ENCODE measurements at places on chromosomes 12 and 14.

DNA sequence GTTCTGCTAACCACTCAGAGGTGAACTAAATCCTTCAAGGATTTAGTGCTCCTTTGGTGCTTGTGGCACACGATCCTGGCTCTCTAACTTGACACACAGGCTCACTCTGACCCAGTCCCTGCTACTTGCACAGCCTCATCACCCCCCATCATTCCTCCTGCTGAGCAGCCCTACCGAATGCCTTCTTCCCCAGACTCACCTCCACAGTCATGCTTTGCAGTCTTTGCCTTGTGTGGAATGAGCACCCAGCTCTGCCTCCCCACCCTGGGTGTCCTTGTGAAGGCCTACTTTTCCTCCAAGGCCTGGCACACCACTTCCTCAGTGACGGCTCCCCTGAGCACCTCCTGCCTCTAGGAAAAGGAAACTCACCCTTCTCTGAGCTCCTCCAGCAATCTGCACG, 7.9 kb upstream of the TINF2 start:
- no peak for DNase-seq

GRCh38 chr14:89284333-89285058, 132.5 kb downstream of the FOXN3 start:
- no peak for DNase-seq

DNA sequence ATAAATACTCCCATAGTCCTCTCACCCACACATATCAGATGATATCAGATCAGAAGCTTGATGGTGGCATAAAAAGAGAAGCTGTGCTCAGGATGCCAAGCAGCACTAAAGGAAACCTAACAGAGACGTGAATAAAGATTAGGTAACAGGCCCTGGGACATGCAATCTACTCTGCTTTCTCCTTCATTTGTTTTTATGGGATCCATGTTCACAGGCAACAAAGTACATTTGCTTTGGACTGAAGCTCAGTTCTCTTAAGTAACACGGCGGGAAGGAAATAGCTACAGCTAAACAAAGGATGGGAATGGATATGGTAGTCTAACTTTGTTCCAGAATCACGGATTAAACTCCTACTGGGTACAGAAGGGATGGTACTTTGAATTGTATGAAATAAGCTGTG, 119.5 kb downstream of the TTC7B start:
- DNase-seq, result no peak

DNA sequence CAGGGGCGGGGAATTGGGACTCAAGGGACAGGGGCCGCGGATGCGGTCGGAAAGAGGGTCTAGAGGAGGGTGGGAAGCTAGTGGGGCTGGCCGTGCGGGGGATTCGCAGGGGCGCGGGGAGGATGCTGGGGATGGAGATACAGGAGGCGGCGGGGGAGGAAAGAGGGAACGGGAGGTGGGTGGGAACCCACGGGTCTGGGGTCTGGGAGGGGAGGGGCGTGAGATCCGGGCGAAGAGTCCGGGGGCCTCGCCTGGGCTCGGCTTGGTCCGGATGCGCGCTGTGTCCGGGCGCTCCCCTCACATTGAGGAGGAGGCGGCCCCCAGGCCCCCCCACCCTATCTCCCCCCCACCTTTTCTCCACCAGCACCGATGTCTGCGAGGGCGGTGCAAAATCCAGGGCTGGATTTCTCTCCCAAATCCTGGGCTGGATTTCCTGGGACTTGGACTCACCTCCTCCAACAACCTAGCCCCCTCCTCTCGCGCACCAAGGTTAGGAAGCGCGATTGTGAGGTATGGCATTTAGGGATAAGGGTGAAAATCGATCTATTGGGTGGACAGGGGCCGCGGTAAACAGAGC, at the start of gene AGAP2:
Gene AGAP2 (minus strand): TSS at position 82 of the 577 bp plus-strand sequence. CDS start 496 bp downstream, outside the sequence.
- DNase-seq, result no peak

DNA sequence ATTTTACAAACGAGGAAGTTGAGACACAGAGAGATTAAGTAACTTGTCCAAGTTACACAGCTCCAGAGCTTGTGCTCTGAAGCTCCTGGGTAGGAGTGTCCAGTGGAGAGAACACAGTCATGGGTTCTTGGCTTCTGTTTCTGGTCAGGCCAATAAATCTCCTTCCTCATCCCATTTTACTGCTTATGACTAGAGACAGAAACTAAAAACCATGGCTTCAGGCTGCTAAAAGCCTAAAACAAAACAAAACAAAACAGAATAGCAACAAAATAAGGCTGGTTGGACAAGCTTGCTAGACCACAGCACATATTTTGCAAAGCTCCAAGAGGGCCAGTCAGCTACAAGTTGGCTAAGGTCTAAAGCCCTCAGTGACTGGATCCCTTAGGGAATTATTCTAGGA, 49.8 kb downstream of the PTGER2 start:
- no peak for DNase-seq

DNA sequence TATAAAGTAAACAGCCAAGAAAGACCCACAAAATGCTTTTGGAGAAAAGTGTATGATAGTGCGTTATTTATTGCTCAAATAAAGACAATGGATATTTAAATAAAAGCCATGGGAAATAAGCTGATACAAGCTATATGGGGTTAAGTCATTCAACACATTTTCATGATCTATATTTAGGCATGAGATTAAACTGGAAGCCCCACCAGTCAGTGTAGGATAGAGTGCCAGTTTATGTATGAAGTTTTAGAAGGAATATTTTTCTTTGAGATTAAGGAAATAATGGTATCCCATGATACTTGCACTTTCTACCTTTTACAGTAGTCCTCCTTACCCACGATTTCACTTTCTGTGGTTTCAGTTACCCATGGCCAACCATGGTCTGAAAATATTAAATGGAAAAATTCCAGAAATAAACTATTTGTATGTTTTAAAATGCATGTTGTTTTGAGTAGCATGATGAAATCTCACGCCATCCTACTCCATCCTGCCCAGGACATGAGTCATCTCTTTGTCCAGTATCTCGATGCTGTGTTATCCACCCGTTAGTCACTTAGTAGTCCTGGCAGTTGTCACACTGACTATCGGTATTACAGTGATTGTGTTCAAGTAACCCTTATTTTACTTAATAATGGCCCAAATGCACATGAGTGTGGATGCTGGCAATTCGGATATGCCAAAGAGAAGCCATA, 22.3 kb downstream of the SYT1 start:
- DNase-seq, result no peak

- no peak for DNase-seq
These were observed 30.6 kb downstream of the ATF7IP start for GRCh38 chr12:14396071-14396470.

- DNase-seq, result peak; percentile 19
These were observed 11.1 kb upstream of the KRT1 start for GRCh38 chr12:52691076-52691840.

DNA sequence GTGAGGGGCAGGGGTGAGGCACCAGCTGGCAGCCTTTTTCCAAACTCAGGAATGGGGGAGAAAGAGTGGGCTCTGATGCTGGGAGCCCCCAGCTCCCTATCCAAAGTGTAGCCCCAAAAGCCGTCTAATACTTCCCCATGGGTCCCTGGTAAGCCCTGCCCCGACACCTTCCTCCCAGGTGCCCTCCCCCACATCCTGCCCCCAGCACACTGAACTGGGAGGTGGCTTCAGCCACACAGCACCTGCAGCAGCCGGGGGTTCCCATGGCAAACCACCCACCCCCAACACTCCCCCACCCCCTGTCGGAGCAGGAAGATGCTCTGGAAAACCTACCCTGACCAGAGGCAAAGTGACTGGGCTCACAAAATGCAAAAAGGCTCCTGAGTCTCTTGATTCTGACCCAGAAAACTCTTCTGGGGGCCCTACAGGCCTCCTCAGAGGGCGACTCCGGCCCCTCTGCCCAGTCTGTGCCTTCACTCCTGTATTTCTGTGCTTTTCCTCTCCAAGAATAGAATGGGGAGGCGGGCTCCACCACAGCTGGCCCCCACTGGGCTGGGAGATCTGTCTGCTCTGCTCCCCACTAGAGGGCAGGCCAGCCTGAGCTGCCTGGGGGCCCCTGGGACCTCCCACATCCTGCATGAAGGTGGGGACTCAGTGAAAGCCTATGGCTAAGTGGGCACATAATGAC, 81.6 kb downstream of the ITPK1 start:
- peak; percentile 16 for DNase-seq

DNA sequence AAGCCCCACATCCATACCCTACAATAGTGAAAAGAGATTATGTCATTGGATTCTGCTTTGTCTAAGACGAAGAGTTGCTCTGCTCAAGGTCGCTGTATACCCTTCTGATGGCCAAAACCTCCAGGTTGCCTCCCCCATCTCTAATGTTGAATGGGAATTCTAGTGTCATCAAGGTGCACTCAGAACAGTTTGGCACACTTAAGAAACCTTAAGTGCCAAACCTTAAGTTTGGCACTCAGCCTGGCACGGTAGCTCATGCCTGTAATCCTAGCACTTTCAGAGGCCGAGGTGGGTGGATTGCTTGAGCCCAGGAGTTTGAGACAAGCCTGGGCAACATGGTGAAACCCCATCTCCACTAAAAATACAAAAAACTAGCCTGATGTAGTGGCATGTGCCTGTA, 1245.6 kb upstream of the SEL1L start:
- no peak for DNase-seq

DNA sequence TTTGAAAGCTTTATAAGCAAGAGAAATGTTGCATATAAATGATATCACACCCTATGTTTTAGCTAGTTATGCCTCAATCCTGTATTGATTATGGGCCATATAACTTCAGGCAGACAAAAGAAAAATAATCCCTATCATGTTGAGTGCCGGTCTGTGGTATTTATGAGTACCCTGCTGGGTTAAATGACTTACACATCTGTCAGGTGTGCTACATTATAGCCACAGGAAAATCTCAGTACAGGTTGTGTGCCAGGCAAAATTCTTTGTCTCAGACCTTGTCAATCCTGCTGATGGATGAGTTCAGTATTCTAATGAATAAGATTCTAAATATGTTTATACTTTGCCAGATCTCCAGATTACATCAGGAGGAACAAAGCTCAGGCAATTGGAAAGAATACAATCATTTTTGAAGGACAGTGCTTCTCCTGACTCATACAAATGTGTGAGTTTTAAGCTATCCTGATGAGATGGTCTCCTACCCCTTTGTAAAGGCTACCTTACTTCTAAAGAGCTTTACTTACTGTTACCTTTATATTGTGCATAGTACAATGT, 109.8 kb upstream of the FOXG1 start:
- no peak for DNase-seq

DNA sequence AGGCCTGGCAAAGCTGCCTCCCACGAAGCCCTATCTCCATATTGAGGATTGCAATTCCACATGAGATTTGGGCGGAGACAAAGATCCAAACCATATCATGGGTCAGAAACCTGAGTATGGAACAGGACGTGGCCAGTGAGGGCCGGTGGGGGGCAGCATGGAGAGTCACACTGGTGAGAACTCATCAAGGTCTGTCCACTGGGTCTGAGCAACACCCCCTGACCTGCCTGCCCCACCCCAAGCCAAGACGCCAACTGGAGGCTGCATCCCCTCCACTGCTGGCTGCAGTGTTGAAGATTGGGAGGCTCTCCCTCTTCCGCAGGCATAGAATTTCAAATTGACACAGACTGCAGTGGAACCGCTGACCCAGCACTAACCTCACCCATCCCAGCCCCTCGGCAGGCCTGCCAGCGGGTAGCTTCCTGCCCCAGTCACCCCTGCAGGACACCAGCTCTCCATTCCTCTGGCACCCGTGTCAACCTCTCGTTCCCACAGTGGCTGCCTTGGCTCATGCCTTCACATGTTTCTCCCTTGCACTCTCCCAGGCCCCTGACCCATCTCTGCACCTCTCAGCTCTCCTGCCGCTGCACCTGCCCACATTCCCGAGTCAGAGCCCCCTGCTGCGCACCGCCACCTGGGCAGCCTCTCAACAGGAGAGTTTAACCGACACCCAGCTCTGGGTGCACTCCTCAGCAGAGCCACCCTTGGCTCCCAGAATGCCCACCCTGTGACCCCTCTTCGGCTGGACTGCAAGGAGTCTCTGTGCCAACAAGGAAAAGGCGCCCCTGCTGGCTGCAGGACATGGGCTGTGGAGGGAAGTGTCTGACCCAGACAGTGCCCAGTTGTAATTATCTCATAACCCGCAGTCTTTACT, 45.2 kb upstream of the PPP2R5C start:
- no peak for DNase-seq

GRCh38 chr12:117213295-117213808, 23.1 kb upstream of the FBXO21 start:
- DNase-seq, result no peak

DNA sequence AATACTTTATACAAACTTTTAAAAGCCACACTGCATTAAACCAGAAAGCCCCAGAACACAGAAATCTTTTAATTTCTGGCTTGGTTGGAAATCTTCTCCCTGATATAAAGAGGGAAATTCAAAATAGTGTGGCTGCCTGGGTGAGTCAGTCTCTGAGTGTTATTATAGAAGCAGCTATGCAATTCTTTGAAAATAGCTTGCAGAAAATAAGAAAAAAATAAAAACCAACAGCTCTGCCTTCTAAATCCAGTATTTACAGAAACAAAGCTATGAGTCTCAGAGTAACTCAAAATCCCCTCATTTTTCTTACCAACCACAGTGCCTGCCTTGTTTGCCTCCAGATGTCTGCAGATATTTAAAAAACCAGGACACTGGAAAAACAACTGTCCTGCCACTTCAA, 68.6 kb upstream of the FERMT2 start:
- DNase-seq, result no peak

DNA sequence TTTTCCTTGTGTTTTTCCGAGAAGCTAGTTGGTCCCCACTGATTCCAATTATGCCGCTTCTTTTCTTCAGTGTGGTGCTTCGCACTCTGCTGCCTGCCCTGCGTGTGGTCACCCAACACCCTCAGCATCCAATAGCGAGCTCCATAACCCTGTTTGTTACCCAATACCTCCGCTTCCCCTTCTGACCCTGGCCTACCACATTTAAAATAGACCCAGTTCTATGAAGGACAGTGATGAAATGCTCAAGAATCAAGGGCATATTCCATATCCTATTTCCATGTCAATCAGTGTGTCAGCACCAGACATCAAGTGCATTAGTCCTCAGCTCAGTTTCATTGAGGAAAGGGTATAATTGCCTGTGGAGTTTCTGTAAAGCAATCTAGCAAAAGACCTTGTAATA, 9.5 kb downstream of the NDRG2 start:
- no peak for DNase-seq

DNA sequence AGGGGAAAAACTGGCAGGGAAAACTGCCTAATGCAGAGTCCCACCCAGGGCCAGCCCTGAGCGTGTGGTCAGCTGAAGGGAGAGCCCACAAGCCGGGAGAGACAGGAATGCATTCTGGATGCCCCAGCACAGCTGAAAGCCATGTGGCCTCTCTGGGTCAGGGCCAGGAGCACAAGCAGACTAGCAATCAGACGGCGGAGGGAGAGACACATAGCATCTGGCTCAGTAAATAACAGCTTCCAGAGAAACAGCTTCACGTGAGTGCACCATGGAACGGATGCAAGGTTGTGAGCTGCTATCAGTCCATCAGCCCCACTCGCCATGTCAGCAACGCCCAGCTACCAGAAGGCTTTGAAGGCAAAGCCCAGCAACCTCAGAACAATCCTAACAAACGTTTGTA, 28.2 kb upstream of the TMEM106C start:
- DNase-seq, result no peak
